ENCODE measurements at places on chromosomes 4 and X.

DNA sequence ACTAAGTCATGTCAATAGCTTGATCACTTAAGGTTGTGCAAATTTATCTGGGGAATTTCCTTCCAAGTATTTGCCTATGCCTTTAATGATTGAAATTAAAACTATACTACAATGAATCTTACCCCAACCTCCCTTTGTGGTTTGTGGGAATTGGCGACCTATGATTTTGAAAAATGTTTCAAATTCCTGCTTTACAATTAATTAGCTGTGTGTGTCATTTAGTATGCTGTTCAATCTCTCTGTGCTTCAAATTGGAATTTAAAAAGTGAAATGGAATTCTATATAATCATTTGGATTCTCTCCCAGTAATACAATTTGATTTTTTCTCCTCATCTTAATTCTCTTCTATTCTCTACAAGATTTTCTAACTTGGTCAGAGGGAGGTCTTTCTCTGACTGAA lies 2319.5 kb downstream of the ARAP2 start:
- peak; percentile 57 for DNase-seq

- no peak for DNase-seq
Measured at GRCh38 chrX:38206542-38206941, 14.1 kb downstream of the SRPX start.

DNA sequence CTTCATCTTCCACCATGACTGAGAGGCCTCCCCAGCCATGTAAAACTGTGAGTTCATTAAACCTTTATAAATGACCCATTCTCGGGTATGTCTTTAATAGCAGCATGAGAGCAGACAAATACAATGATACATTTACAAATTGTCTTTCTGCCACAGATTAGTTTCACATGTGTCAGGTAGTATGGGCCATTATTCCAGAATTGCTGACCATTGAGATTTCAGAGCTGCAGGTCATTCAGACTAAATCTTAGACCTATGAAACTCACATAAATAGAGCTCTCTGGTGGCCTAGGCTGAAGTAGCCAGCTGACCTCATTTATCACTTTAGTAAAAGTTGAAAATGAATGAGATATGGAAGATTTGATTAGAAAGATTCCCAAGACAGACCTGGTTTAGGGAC lies 105.8 kb downstream of the FIP1L1 start:
- DNase-seq: no peak

GRCh38 chrX:45885931-45886330 lies 659.3 kb downstream of the ZNF674 start:
- no peak for DNase-seq

- DNase-seq: no peak
Measured at GRCh38 chr4:39528061-39528465, 824 bp upstream of the UGDH start.

DNA sequence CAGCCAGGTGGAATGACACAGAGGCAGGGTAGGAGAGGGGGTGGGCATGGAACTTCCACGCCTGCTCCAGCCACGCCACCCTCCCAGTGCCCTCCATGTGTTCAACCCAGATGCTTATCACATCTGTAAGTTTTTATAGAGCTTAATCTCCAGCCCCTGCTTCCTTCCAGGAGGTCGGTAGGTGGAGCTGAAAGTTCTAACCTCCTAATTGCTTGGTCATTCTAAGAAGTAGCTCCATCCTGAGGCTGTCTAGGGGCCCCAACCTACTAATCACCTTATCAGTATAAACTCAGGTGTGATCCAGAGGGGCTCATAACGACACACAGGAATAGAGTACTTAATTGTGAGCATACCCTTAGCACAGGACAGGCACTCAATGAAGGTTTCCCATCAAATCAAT lies 18.3 kb downstream of the QDPR start:
- DNase-seq: no peak

DNA sequence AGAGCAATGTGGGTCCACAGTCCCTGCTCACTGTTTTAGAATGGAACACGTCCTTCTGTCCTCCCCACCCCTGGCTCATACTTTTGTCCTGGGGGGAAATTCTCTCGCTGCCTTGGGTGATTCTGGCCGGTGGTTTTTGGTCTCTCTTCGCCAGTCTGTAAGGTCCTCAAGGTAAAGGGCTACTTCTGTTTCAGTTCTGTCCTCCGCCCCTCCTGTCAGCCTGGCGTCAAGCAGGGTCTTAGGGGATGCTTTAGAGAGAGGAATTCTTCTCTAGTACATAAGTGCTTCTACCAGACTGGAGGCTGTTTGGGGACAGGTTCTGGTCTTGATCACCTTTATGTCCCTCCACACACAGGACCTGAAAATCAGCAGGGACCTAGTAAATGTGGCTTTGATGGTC lies 617 bp upstream of the MRFAP1L1 start:
- no peak for DNase-seq

DNA sequence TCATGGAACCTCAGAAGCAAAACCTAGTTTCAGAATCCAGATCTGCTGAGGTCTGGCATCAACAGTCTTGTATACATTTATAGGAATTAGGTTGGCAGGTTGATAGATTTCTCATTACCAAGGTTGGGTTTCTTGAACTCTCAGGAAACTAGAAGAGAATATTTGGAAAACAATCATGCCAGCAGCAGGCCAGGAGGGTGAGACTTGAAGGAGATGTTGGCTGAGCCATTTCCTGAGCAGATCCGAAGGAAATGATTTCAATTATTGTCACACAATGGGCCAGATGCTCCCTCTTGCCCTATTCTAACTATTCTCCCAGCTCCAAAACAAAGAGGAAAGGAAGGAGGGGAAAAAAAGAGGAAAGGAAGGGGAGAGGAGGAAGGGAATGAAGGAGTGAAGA lies 45.2 kb downstream of the SHROOM4 start:
- DNase-seq: no peak

GRCh38 chr4:105637408-105638176 lies 70.9 kb downstream of the INTS12 start:
- DNase-seq: peak; percentile 7

DNA sequence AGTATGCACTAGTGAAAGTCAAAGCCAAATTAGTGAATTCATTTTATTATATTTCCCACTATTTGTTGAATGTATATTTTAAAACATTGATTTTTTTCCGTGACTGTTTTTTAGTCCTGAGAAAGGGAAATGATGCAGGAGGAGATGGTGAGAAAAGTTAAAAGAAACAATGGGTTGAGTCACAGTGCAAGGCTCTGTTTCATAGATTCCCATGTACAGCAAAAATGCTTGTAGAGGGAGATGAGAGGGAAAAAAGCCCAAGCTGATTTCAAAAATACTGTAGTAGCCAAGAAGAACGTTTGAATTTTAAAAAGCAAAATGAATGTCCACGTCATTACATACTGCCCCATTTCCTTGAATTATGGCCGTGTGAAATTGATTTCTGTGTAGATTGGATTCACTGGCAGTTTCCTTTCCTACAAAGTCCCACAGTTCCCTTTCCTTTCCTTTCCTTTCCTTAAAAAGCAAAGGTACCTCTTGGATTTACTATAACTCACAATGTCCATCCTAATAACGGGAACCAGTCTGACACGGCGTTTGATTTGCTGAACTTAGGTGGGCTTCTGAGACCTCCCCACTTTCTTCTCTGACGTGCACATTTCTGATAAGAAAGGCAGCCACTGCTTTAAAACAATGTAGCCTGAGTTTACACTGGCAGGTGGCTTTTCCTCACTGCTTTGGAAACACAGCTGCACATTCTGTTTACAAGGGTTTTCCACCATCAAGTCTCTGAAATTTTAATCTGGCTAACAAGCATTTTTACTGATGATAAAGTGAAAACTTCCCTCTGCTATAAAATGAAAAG lies 63.7 kb downstream of the SPCS3 start:
- DNase-seq: peak; percentile 24

DNA sequence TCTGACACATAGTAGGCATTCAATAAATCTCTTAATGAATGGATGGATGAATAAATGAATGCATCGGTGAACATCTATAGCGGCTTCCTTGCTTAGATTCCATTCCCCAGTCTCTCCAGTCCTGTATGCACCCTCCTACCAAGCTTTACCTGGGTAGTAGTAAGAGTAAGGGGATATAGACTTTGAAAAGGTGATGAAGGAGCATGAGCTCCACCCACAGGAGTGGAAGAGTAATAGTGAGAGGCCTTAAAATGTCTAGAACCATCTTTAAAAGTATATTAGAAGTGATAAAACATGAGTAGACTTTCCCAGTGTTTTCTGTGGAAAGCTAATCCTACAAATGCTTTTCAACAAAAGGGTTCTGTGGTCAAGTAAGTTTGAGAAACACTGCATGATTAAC lies 35.5 kb upstream of the GPC3 start:
- DNase-seq: no peak

DNA sequence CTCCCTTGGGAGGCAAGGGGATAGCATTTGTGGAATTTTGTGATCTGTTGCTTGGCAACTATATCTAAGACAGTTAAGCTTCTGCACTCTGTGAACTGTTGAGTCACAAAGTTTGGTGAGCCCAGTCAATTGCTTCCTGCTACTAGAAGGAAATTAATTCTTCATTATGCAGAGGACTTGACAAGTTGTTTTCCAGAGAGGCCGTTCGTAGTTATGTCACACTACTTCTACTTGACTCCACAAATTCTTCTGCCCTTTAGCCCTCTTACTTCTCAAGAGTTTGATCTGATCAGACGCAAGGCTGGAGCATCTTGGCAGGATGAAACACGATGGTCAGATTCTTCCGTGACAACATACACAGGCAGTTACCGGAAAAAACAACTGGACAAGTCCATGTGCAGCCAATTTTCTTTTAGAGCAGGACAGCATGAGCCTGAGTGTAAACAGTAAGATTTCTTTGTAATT lies at the start of gene C4orf51:
Gene C4orf51, plus strand, starts transcription at position 156 of the 465 bp plus-strand sequence. Its CDS starts 58 bp downstream, at position 214.
- DNase-seq: peak; percentile 55

DNA sequence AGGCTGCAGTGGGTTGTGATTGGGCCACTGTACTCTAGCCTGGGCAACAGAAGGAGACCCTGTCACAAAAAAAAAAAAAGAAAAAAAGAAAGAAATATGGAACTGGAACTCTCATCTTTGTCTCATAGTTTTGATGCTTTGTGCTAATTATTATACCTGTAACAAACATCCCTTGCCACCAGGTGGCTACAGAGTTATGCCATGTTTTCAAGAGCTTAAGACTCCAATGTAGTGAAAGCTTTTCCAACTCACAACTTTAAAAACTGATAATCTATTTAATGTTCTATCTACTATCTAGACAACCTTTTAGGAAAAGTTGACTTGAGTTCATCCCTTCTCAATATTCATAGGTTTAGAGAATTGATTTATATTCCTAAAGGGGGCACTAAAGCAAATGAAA lies 42.4 kb downstream of the HTR2C start:
- no peak for DNase-seq

DNA sequence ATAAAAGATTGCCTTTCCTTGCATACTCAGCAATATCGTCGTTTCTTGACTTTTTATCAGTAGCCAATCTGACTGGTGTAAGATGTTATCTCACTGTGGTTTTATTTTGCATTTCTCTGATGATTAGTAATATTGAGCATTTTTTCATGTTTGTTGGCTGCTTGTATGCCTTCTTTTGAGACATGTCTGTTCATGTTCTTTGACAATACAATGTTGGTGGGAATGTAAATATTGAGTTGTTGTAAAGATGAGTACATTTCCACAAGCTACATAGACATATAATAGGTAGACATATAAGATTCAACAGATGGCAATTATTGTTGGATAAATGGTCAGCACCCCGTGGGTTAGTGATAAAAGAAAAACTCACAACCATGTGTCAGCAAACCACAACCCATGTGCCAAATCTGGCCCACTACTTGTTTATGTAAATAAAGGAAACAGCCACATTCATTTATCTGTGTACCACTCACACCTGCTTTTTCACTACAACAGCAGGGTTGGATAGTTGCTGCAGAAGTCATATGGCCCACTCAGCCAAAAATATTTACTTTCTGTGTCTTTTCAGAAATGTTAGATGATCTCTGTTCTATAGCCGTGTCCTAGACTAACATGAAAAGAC lies 153.1 kb upstream of the VCX start:
- no peak for DNase-seq

Measured in fibroblast of skin of scalp (primary cell).